ENCODE measurements at places on chromosomes 7 and 10.
A peak's percentile ranks its signal among the peaks of the same experiment; 100 is the strongest.

GRCh38 chr7:16278167-16278787, 143.1 kb downstream of the CRPPA start:
- DNase-seq, result no peak

- peak; percentile 59 for DNase-seq
These were observed 151.8 kb downstream of the SFMBT2 start for GRCh38 chr10:7258948-7259523.

DNA sequence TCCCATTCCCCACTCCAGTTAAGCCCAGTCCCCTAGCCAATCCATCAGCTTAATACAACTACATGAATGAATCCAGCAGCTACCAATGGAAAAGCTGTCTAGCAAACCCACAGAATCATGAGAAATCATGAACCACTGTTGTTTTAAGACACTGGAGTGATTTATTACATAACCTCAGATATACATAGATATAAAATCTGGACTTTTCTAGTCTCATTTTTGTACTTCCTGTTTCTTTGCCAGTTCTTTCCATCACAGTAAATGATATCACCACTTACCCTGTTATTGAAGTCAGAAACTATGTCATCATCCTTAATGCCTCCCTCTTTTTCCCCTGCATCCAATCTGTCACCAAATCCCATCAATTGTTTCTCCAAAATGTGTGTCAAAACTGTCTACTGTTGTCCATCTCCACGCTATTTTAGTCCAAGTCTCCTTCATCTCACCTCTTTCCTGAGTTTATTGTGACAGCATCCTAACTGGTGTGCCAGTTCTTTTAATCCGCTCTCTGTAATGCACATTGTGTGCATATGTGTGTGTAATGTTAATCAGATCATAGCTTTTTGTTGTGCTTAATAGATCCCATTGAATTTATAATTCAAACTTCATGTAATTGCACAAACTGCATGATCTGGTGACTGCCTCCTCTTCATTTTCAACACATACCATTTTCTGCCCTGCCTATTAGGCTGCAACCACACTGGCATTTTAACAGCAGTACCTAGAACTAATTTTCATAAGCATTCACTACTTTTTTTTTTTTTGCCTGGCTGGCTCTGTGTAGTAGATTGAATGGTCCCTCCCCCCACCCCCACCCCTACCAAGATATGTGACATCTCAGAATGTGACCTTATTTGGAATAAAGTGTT, 56.0 kb downstream of the MKLN1 start:
- DNase-seq, result no peak

DNA sequence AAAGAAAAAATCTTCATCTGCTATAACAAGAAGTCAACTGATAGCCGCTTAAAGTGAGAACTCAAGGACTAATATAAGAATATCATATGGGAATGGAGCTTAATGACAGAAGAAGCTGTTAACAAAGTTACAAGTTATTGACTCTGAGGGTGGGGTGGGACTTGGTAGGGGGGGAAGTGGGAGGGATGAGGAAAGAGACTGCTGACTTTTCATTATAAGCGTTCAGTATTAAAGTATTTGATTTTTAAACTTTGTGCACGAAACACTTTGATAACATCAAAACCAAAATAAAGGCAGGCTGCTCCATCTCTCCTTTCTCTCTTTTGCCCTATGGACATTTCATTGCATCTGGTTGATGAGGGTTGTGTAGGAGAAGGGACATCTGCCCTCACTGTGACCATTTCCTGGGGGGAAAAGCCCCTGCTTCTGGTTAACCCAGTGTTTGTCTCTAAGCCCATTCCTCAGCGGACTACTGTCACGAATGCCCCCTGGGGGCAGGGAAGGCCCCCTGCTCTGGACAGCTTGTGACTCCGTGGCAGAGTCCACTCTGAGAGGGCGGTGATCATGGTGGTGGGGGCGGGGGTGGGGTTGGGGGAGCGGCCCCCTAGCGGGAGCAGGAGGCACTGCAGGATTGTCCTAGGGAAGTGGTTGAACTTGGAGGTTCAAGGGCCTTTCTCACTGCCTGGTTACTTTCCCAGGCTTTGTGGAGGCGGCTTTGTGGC, 17.4 kb downstream of the SLC13A4 start:
- no peak for DNase-seq

DNA sequence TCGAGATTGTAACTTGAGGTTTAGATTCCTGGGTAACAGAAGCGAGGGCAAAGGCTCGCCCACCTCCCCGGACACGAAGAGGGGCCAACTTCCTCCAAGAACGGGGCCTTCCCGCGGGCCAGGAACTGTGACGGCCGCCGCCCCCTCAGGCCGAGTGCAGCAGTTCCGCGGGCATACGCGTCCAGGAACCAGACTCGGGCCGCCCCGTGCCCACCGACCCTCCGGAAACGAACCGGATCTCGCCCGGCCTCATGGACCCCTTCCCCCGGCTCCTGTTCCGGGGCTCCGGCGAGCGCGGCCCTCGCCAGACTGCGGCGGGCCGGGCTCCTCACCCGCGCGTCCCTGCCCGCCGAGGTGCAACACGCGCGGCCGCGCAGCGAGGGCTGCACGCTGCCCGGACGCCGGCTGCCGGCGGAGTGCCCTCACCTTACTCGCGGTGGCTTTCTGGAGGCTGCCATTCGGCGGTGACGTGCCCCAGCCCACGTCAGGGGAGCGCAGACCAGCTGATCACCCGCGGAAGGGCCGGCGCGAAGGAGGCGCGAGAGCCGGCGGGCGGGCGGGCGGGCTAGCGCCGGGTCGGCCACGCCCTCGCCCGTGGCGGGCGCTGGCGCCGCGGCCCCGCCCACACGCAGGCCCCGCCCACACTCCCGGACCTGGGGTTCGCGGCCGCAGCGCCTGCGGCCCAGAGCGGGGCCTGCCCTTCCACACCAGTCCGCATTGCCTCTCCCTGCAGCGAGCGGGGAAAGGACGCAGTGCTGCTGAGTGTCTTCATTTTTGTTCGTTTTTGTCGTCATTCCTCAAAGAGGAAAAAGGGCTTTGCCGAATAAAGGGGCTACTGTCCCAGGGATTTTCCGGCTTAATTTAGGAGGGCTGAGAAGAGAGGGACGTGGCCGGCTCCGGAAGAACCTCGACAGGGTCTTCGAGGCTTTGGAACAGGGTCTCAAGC, at the start of gene XPNPEP1:
TSS of gene XPNPEP1 (minus strand) at position 536 of the 946 bp plus-strand sequence. CDS start at position 458, 78 bp downstream.
- peak; percentile 79 for DNase-seq

GRCh38 chr10:47283101-47283630, 16.8 kb upstream of the GDF10 start:
- no peak for DNase-seq

- DNase-seq, result no peak
These were observed 15.7 kb downstream of the SLC35B4 start for GRCh38 chr7:134300988-134301387.

- no peak for DNase-seq
These were observed 186.6 kb upstream of the CELF2 start for GRCh38 chr10:10831085-10831484.

- DNase-seq, result no peak
These were observed 26.6 kb upstream of the ASCC1 start for GRCh38 chr10:72242675-72243074.

DNA sequence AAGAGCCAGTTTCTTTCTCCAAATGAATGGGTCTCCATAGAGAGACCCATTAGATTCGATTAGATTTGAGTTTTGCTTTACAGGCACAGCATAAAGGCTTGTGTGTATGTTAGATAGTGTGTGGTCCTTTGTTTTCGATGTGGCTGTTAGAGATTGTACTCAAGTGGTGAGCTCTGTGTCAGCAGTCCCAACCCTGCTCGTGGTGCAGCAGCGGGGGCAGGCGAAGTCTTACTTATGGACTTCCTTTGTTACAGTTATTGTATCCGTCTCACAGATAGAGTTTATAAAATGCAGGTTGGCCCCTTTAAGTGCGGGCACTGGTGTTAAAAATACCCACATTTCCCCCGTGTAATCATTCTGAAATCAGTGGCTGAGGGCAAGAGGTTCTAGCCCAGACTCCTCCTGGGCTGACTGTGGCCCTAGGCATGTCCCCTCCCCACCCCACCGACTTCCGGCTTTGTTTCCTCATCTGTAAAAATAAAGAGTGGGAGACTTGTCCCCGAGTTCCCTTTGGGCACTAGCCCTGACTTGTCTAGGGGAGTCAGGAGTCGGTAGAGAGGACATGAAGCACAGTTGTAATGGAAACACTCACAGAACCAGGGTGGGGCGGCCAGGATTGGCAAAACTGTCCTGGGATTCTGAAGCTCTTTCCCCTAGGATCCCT, 28.6 kb downstream of the MTURN start:
- no peak for DNase-seq

- DNase-seq, result no peak
These were observed 225.0 kb downstream of the CELF2 start for GRCh38 chr10:11242443-11243387.

GRCh38 chr7:98054585-98054984, 52.1 kb upstream of the LMTK2 start:
- no peak for DNase-seq

- no peak for DNase-seq
These were observed 126.0 kb upstream of the CALN1 start for GRCh38 chr7:72538147-72538546.

DNA sequence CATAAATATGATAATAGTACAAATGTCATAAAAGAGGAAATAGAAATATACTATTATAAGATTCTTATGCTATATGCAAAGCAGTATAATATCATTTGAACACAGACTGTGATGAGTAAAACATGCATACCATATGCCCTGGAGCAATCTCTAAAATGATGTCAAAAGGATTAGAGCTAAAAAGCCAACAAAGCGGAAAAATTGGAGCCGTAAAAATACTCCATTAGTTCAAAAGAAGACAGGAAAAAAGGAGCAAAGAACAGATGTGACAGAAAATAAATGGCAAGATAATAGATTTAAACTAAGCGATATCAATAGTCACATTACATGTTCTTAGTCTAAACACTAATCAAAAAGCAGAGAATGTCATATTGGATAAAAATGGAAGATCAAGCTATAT, 191.0 kb upstream of the PLPP4 start:
- DNase-seq, result no peak

DNA sequence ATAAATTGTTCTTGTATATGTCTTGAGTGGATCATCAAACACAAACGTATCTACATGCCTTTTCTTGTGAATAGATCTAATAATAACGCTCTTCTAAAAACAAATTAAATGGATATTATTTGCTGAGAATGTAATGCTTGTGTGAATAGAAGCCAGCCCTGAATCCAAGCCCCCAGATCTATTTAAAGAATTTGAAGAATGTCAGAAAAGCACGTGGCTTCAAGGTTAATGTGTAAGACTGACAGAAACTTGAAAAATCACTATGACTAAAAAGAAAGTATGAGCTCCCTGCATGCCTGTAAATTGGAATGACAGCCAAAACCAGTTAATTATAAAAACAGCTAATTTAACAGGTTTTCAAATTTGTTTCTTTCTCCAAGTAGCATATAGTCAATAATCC, 43.2 kb upstream of the ATRNL1 start:
- DNase-seq, result no peak

DNA sequence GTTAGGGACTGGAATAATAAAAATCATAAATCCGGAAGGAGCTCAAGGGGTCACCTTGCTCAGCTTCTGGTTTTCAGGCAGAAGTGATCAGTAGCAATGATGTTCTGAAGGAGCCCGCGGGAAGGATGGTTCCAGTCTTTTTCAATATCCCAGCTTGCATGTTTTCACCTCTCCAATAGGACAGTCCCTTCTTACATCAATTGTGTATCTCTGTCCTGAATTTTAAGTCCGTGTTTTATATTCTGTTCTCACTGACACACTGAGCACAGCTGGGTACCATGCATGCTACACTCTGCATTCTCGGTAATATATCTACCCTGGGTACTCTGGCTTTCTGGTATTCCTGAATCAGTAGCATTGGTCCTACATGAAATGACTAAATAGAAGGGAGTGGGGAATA, 55.2 kb upstream of the SLC35B4 start:
- no peak for DNase-seq

DNA sequence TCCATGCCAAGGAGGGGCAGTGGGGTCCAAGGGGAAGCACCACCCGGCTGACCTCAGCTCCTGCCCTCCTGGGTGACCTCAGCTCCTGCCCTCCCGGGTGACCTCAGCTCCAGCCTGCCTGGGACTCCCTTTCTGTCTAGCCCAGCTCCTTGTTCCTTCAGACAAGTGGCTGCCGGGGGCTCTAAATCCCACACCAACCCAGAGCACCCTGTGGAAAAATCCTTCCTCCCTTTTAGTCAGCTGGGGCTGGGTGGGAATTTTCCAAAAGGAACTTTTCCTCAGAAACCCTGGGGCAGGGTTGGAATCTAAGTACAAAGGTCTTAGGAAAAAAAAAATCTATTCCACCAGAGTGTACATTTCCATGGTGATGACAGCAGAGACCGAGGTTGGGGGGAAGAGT, 36.3 kb downstream of the AKR1B1 start:
- no peak for DNase-seq

DNA sequence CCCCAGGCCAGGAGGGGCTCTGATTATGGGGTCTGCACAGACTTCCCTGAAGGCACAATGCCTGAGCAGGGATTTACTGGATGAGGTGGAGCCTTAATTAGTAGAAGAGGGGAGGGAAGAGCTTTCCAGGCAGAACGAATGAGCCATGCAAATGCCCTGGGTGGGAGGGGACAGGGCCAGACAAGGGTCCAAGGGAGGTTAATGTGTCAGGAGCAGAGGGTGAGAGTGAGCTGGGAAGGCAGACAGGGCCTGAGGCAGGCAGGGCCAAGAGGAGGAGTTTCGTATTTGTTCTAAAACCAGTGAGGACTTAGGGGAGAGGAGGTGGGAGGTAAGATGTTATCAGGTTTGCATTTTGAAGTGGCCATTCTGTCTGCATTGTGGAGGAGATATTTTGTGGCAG, 65.3 kb downstream of the NPY start:
- no peak for DNase-seq

DNA sequence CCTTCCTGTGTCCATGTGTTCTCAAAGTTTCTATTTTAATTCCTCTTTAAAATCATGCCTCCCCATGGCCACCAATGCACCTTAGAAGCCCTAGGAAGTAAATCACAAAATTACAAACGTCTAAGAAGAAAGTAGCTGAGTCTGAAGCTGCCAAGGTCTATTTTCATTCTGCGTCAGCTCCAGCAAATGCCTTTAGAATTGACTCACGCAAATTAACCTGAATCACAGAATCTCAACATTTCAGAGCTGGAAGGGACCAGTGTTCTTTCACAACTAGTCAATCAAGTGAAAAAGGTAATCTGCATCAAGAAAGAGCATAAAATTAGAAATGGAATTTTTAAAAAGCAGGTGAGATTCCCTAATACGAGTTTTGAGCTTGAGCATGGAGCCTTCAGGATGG, 1017.6 kb downstream of the SORCS3 start:
- no peak for DNase-seq

GRCh38 chr10:3874990-3875841, 90.2 kb upstream of the KLF6 start:
- peak; percentile 73 for DNase-seq

DNA sequence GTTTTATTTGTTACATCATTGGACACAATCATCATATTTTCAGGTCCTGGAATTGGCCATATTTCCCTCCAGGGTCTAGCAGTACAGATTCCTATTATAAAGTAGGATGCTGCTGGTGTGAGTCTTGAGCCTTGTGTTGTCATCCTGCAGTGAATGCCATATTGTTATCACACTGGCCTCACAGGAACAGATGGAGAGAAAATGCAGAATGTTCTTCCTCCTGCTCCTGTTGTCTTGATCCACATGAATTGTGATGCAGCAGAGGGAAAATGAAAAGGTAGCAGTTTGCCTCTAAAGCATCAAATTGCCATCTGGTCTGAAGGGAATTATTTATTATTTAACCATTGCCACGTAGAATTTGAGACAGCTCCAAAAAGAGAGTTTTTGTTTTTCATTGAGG, 248.6 kb downstream of the GPAM start:
- no peak for DNase-seq

GRCh38 chr10:110631934-110632333, 12.2 kb upstream of the RBM20 start:
- no peak for DNase-seq

- peak; percentile 84 for DNase-seq
These were observed 31.6 kb downstream of the OGDH start for GRCh38 chr7:44637788-44638594.

- no peak for DNase-seq
These were observed 98.6 kb downstream of the LSMEM1 start for GRCh38 chr7:112579388-112579787.
